ENCODE measurements at places on chromosomes 11 and 22. TPM values are rescaled to one million over a fixed set of nuclear protein-coding genes. Genes with fewer than 3 reads are reported as not detected.

GRCh38 chr11:57300785-57301184 is 24.0 kb downstream of the TNKS1BP1 start:
- H3K4me1 ChIP-seq: peaks cover 20% of the 10 kb centered on the region
- no peak for DNase-seq
- no peak overlapping the region for H3K27ac ChIP-seq
- H3K27me3 ChIP-seq: no peaks in the 10 kb centered on the region

DNA sequence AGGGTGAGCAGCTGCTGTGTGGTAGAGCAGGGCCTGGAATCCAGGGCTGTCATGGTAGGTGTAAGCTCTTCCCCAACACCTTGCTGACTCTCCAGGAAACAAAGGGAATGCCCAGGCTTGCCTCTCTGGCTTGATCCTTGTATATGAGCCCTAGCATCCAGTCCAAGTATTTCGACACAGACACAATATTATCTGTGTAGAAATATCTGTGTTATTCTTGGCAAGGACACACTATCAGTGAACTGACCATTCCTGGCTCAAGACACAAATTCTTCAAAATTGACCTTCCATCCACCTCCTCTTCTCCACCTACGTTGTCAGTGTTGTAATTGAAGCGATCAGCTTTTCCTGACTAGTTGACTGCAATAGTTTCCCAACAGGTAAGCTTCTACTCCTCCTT is 312.0 kb upstream of the NARS2 start:
- H3K4me3 ChIP-seq: no peak overlapping the region
- DNase-seq: no peak
- no peaks in the 10 kb centered on the region for H3K36me3 ChIP-seq

DNA sequence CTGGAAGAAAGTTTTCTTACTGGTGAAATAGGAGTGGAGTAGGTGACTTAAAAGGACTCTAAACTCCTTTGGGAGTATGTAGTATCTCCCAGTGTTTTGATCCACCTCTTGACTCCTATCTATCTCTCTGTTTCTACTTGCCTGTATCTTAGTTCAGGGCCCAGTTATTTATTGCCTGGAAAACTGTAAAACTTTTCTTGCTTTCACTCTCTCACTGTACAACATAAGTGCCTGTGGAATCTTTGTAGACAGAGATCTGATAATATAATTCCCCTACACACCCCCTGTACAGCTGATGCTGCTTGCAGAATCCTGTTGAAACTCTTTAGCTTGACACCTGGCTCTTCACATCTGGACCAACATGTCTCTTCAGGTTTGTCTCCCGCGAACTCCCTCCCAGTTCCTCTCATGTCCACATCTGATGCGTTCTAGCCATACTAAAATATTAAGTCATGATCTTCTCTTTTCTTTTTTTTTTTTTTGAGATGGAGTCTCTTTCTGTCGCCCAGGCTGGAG is 26.5 kb upstream of the SESN3 start:
- no peak overlapping the region for H3K27ac ChIP-seq
- no peaks in the 10 kb centered on the region for H3K27me3 ChIP-seq
- H3K4me3 ChIP-seq: no peak overlapping the region
- H3K36me3 ChIP-seq: no peaks in the 10 kb centered on the region

Gene FLRT1
- 1.1 TPM for total RNA-seq

Gene GAB4
- not detected for total RNA-seq

Gene MPEG1
- 16.5 TPM for total RNA-seq
